ENCODE measurements at places on chromosomes 7 and 10. TPM values are rescaled to one million over a fixed set of nuclear protein-coding genes. Genes with fewer than 3 reads are reported as not detected.

DNA sequence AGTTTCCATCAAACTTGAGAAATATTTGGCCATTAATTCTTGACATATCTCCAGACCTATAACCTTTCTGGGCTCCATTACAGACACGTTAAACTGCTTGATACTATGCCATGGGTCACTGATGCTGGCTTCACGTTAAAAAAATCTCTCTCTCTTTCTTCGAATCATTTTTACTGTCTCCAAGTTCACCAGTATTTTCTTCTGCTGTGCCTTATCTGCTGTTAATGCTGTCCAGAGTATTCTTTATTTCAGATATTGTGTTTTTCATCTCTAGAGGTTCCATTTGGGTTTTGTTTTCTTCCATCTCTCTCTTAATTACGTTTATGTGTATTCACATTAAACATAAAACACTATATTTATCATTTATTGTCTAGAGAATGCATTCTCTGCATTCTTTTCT lies 12.8 kb upstream of the PRPF18 start:
- H3K27ac ChIP-seq: no peak overlapping the region
- H3K27me3 ChIP-seq: no peaks in the 10 kb centered on the region
- H3K36me3 ChIP-seq: no peaks in the 10 kb centered on the region
- no peak overlapping the region for H3K4me3 ChIP-seq
- no peaks in the 10 kb centered on the region for H3K4me1 ChIP-seq

PVRIG gene
- total RNA-seq: not detected

CYP3A4 gene
- not detected for total RNA-seq

AKR1C4 gene
- total RNA-seq: not detected

GRCh38 chr7:150957133-150958020 lies 20.7 kb downstream of the KCNH2 start:
- no peak overlapping the region for H3K4me3 ChIP-seq
- no peaks in the 10 kb centered on the region for H3K36me3 ChIP-seq
- H3K27me3 ChIP-seq: peaks cover 23% of the 10 kb centered on the region
- no peak for DNase-seq
